ENCODE measurements at places on chromosomes 2 and 18. TPM values are rescaled to one million over a fixed set of nuclear protein-coding genes. Genes with fewer than 3 reads are reported as not detected.

- no peak for DNase-seq
Observed at GRCh38 chr18:53018791-53019190, 678.8 kb downstream of the DCC start.

The FOXI3 gene
- 0.17 TPM for polyA plus RNA-seq

The TTN gene
- 0.90 TPM for polyA plus RNA-seq

DNA sequence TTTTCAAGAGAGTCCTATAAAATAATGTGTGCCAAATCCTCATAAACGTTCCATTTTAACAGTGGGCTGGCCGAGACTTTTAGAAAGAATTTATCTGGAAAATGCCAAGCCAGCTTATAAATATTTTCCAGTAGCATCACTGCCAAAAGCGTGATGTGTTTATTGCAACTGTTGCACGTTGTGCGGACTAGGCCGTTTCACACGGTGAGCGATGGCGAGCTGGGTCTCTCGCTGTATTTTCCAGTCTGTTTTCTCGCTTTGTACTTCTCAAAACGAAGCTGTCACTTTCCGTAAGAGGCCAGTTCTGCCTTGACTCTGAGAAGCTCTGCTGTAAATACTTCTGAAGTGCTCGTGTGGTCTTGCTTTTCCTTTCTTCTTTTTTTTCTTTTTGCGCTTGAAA is 65.0 kb upstream of the ZNF236 start:
- DNase-seq, result no peak

- no peak for DNase-seq
Observed at GRCh38 chr18:8984131-8984721, 118.3 kb upstream of the NDUFV2 start.

DNA sequence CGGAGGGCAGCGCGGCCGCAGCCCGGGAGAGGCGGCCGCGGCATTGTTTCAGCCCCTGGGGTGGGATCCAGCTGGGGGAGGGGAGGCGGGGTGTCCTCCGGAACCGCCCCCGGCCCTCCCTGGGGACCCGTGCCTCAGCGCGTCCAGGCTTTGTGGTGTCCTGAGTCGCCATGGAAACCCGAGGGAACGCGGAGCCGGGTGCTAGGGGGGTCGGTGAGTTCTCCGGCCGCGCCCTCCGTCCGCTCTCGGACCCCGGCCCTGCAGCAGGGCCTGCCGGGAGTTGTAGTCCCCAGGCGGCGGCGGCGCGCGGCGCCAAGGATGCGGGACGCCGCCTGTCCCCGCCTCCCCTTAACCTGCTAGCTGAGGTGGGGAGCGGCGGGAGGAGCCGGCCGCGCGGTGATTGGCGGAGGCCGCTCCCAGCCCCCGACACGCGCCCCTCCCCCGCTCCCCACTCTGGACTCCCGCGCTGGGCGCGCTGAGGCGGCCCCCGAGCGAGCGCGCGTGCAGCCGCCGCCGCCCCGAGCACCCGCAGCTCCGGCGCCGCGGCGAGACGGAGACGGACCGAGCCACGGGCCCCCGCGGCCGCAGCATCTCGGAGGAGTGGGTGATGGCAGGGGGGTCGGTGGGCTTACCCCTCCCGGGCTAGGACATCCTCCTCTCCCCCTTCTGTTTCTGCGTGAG is at the start of gene DPYSL5:
DPYSL5 (plus strand) TSS at position 478 of the 681 bp plus-strand sequence. CDS start 50,368 bp downstream, outside the sequence.
- peak; percentile 28 for DNase-seq

Measured in right renal pelvis (tissue), 4 donors.